ENCODE measurements at places on chromosomes 7 and 10.

DNA sequence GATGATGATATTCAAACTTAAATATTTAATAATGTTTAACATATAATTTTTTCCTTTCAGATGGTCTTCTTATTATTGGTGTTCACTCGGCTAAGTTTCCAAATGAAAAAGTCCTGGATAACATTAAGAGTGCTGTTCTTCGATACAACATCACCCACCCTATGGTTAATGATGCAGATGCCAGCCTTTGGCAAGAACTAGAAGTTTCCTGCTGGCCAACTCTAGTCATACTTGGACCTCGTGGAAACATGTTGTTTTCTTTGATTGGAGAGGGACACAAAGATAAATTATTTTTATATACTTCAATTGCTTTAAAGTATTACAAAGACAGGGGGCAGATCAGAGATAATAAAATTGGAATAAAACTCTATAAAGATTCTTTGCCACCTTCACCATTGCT, 22.0 kb downstream of the NHLRC2 start:
- no peaks in the 10 kb centered on the region for H3K4me1 ChIP-seq
- no peaks in the 10 kb centered on the region for H3K36me3 ChIP-seq
- H3K4me3 ChIP-seq, result no peak overlapping the region

DNA sequence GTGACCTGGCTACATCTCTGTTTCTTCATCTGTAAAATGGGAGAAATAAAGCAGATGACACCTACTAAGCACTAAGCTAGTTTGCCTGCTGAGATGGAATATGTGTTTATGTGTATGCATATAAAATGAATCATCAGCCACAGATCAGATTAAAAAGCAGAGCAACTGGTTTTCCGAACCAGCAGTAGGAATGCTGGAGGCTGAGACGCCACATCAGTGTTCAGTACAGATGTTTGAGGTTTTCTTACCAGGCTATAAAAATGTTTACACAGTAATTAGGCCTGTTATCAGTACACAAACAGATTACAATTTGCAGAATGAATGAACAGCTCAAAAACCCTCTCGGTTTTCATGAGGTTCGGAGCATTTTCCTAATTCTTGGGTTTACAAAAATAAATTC, 85.8 kb downstream of the CALN1 start:
- no peak overlapping the region for H3K4me3 ChIP-seq
- H3K27ac ChIP-seq, result no peak overlapping the region
- H3K27me3 ChIP-seq, result peaks cover 9% of the 10 kb centered on the region
- H3K36me3 ChIP-seq, result no peaks in the 10 kb centered on the region

- DNase-seq, result no peak
- no peaks in the 10 kb centered on the region for H3K4me1 ChIP-seq
- H3K27ac ChIP-seq, result no peak overlapping the region
- H3K4me3 ChIP-seq, result no peak overlapping the region
- H3K36me3 ChIP-seq, result no peaks in the 10 kb centered on the region
- H3K27me3 ChIP-seq, result no peaks in the 10 kb centered on the region
These were observed 6.4 kb upstream of the MKRN1 start for GRCh38 chr7:140485500-140486265.

DNA sequence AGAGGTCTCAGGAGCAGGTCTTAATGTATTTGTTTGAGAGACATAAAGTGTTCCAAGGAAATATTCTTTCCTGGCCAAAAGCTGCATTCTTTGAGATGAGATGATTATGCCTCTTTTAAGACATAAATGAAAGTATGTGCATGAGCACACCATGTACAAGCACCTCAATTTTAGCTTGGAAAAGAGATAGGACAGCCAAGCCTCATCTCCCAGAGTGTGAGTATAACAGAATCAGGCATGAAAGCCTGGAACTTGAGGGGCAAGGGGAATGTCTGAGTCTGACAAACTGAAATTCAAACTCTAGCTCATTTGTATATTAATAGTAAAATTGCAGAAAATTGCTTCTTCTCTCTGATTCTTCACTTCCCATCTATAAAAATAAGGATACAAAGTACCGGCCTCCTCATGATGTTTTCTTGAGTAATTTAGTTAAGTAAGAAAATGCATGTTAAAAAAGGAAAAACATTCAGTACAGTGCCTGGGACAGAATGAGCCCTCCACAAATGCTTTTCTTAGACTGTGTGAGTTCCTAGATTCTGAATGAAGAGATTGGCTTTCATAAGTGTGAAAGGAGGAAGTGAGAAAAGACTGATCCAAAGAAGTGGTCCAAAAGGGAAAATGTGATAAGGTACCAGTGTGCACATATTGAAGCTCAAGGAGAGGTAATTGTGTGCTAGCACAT, 1260.9 kb upstream of the SORCS1 start:
- no peak for DNase-seq
- no peaks in the 10 kb centered on the region for H3K36me3 ChIP-seq
- no peaks in the 10 kb centered on the region for H3K27me3 ChIP-seq
- H3K4me1 ChIP-seq, result no peaks in the 10 kb centered on the region
- no peak overlapping the region for H3K4me3 ChIP-seq

GRCh38 chr10:97830064-97830463, 19.6 kb upstream of the GOLGA7B start:
- H3K27ac ChIP-seq, result no peak overlapping the region
- H3K36me3 ChIP-seq, result no peaks in the 10 kb centered on the region
- H3K27me3 ChIP-seq, result peaks cover 24% of the 10 kb centered on the region

- no peaks in the 10 kb centered on the region for H3K27me3 ChIP-seq
- H3K4me3 ChIP-seq, result no peak overlapping the region
These were observed 155.1 kb downstream of the LSM5 start for GRCh38 chr7:32335107-32335506.

DNA sequence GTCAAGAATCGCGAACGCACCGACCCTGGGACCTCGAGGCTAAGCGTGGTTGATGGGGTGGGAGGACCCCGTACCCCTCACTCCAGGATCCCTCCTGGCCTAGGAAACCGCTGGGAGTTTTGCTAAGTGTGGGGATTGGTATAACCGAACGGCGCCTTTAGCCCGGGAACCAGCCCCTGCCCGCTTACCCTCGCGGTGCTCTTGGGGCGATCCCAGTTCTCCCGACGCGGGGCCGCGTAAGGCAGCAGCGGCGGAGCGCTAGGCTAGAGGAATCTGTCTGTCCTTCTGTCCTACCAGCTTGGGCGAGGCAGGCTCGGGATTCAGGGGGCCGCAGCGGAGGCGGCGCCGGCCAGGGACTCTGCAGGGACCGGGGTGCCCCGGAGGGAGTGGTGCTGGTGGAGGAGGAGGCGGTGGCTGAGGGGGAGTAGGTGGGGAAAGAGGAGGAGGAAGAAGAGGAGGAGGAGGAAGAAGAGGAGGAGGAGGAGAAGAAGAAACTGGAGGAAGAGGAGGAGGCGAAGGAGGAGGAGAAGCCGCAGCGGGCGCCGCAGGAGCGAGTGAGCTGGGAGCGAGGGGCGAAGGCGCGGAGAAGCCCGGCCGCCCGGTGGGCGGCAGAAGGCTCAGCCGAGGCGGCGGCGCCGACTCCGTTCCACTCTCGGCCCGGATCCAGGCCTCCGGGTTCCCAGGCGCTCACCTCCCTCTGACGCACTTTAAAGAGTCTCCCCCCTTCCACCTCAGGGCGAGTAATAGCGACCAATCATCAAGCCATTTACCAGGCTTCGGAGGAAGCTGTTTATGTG, 439 bp upstream of the EMX2 start:
- no peak overlapping the region for H3K27ac ChIP-seq
- peaks cover 19% of the 10 kb centered on the region for H3K27me3 ChIP-seq
- H3K4me3 ChIP-seq, result no peak overlapping the region
- DNase-seq, result no peak
- H3K36me3 ChIP-seq, result no peaks in the 10 kb centered on the region

GRCh38 chr7:76222839-76223238, 21.1 kb downstream of the SRRM3 start:
- peaks cover 18% of the 10 kb centered on the region for H3K4me1 ChIP-seq
- H3K4me3 ChIP-seq, result no peak overlapping the region
- no peak for DNase-seq
- H3K27me3 ChIP-seq, result no peaks in the 10 kb centered on the region

GRCh38 chr10:16964576-16965343, 147.5 kb upstream of the RSU1 start:
- no peak overlapping the region for H3K4me3 ChIP-seq
- no peaks in the 10 kb centered on the region for H3K27me3 ChIP-seq
- DNase-seq, result no peak
- no peak overlapping the region for H3K27ac ChIP-seq
- H3K4me1 ChIP-seq, result no peaks in the 10 kb centered on the region

GRCh38 chr10:88241501-88241900, 341.6 kb downstream of the RNLS start:
- H3K27ac ChIP-seq, result no peak overlapping the region
- no peaks in the 10 kb centered on the region for H3K27me3 ChIP-seq
- no peak overlapping the region for H3K4me3 ChIP-seq
- no peak for DNase-seq

GRCh38 chr10:35855155-35855947, 213.3 kb upstream of the FZD8 start:
- no peaks in the 10 kb centered on the region for H3K27me3 ChIP-seq
- H3K4me3 ChIP-seq, result no peak overlapping the region
- no peaks in the 10 kb centered on the region for H3K36me3 ChIP-seq
- no peak overlapping the region for H3K27ac ChIP-seq

DNA sequence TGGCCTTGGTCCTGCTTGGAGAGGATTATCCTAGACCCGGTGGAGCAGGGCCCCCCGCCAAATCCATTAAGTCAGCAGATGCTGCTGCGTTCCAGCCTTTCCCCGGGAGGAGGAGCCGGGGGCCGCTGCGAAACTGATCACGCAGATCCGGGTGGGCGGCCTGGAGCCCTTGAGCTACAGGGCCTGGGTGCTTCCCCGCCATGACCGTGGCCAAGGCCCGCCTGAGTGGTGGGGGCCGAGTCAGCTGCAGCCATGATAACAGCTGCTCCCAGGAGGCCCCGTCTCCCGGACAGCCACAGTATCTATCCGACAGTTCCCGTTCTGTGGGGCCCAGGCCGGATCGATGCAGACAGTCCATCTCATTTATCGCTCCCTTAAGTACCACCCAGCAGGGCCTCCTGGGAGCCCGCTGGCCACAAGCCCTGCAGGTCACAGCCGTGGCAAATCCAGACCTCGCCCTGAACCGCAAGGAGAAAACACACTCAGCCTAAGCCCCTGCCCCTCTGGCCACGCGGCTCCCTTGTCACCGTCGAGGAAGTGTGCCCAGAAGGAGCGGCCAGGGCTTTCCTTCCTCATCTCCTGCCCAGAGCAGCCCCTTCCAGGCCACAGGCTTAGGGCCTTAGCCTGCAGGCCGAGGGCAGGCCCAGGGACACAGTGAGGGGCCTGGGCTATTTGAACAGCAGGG, 34.4 kb upstream of the SLC29A4 start:
- H3K4me1 ChIP-seq, result peaks cover 7% of the 10 kb centered on the region
- no peaks in the 10 kb centered on the region for H3K36me3 ChIP-seq
- H3K27ac ChIP-seq, result no peak overlapping the region
- H3K27me3 ChIP-seq, result peaks cover 3% of the 10 kb centered on the region

DNA sequence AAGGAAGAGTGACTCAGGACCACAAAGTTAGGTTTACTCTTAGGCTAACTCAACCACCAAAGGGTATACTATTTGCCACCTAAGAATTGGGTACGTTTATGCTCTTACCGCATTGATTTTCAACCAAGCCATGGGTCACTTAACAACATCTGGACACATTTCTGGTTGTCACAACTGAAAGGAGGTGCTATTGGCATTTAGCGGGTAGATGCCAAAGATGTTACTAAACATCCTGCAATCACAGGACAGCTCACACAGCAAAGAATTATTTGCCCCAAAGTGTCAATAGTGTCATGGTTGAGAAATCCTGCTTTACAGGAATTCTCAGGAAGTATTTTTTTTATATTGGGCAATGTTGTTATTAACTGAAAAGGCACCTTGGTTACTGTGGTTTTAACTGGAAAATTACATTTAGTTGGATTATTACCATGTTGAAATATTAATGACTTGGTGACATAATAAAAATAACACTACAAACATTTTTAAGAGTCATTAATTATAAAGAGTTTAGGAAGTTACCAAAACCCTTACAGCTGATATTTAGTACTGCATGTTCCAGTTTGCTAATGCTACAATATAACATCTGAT, 185.0 kb upstream of the TMEM196 start:
- no peaks in the 10 kb centered on the region for H3K27me3 ChIP-seq
- DNase-seq, result peak; percentile 1
- H3K27ac ChIP-seq, result no peak overlapping the region
- no peaks in the 10 kb centered on the region for H3K36me3 ChIP-seq

GRCh38 chr7:115971506-115971905, 59.1 kb downstream of the TFEC start:
- no peaks in the 10 kb centered on the region for H3K27me3 ChIP-seq
- no peak overlapping the region for H3K27ac ChIP-seq
- peaks cover 6% of the 10 kb centered on the region for H3K4me1 ChIP-seq
- H3K4me3 ChIP-seq, result no peak overlapping the region
- no peaks in the 10 kb centered on the region for H3K36me3 ChIP-seq

GRCh38 chr7:51430480-51431086, 114.0 kb upstream of the COBL start:
- peaks cover 3% of the 10 kb centered on the region for H3K27me3 ChIP-seq
- H3K4me3 ChIP-seq, result no peak overlapping the region
- no peaks in the 10 kb centered on the region for H3K36me3 ChIP-seq
- no peak overlapping the region for H3K27ac ChIP-seq
- H3K4me1 ChIP-seq, result no peaks in the 10 kb centered on the region

GRCh38 chr10:125201108-125201524, 40.8 kb upstream of the CTBP2 start:
- H3K27me3 ChIP-seq, result no peaks in the 10 kb centered on the region
- H3K4me3 ChIP-seq, result no peak overlapping the region
- H3K4me1 ChIP-seq, result no peaks in the 10 kb centered on the region
- no peaks in the 10 kb centered on the region for H3K36me3 ChIP-seq

- H3K4me3 ChIP-seq, result no peak overlapping the region
- H3K4me1 ChIP-seq, result no peaks in the 10 kb centered on the region
- peaks cover 5% of the 10 kb centered on the region for H3K27me3 ChIP-seq
- DNase-seq, result no peak
These were observed 9.5 kb upstream of the ADAM12 start for GRCh38 chr10:126397640-126398382.

GRCh38 chr10:95434583-95434982, 126.6 kb downstream of the SORBS1 start:
- H3K36me3 ChIP-seq, result peaks cover 65% of the 10 kb centered on the region
- no peak for DNase-seq
- no peak overlapping the region for H3K4me3 ChIP-seq

GRCh38 chr10:104350127-104350635, 3.5 kb upstream of the CFAP58 start:
- DNase-seq, result peak; percentile 66
- H3K27ac ChIP-seq, result no peak overlapping the region
- peaks cover 34% of the 10 kb centered on the region for H3K4me1 ChIP-seq
- peak overlapping the region; percentile 29 for H3K4me3 ChIP-seq

DNA sequence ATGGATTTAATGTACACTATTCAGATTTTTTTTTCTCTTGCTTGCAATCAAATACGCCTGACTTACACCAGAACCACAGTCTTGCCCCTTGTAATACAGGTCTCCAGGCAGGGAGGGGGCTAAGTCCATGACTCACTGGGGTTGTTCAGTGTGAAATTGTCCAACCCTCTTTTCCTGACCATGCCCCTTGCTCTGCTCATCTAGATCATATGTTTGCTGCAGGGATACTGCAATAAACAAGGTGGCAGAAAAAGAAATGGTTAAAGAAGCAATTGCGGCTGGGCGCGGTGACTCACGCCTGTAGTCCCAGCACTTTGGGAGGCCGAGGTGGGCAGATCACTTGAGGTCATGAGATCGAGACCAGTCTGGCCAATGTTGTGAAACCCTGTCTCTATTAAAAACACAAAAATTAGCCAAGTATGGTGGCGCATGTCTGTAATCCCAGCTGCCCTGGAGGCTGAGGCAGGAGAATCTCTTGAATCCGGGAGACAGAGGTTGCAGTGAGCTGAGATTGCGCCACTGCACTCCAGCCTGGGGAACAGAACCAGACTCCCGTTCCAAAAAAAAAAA, 85.5 kb downstream of the TMEM130 start:
- no peak overlapping the region for H3K27ac ChIP-seq
- no peaks in the 10 kb centered on the region for H3K36me3 ChIP-seq
- no peak overlapping the region for H3K4me3 ChIP-seq
- DNase-seq, result no peak
- peaks cover 45% of the 10 kb centered on the region for H3K27me3 ChIP-seq

All from HepG2 (cell line).